Stimulated activated CD4-positive, alpha-beta T cell treated with anti-CD3 and anti-CD28 coated beads, Interleukin-15, amount 100 ng/mL, for 1 hour (primary cell): ENCODE measurements at places on chromosomes 1 and 21.

DNA sequence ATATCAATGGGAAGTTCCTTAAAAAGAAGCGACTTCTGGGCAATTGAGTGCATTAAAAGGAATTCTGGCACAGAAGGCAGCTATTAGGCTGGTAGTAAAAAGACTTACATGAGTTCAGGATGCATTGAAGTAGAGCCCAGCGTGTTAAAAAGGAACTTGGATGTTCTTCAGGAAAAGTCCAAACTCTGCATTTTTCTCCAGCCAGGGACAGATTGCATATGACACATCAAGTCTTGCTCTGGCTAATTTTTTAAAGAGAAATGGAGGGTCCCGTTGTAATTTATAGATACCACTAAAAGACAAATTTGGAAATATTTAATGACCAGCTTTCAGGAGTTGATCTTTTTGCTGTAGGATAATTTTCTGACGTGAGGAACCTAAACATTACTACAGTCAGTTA lies 1.2 kb downstream of the TPRG1L start:
- no peak for DNase-seq

DNA sequence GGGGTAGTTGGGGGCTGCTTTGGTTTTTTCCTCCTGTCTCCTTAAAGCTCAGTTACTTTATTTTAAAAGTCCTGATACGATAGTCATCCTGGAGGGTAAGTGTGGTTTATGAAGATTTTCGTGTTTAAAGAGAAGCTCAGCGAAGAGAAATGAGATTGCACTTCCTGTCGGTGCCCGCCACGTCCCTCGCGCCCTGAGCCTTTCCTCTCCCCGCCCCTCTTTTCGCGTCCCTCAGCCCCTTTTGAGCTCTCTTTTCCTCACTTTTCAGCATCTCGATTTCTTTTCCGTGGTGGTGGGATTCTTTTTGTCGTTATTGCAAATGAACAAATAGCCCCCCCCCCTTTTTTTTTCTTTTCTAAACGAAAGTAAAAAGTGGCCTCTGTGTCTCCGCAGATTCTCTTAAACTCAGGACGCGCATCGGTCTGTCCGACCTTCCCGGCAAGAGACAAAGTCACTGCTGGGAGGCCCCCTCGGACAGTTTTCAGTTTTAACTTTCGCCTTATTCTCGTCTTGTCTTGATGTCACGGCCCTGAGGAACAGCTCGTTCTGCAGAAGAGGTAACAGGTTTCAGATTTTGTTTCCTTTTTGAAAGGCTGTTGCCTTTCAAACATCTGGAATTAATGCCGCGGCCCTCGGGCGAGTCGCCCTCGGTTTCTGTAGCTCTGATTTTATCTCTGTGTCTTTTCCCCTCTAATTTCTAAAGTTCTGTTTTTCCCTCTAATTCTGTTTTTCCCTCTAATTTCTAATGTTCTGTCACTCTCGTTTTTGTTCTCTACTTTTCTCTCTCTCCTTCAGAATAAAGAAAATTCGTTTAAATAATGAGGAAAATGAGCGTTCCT lies 1.0 kb upstream of the DMRTA2 start:
- no peak for DNase-seq

GRCh38 chr1:147218606-147219005 lies 6.5 kb downstream of the FMO5 start:
- no peak for DNase-seq

GRCh38 chr1:8205771-8206170 lies 112.1 kb upstream of the SLC45A1 start:
- no peak for DNase-seq

DNA sequence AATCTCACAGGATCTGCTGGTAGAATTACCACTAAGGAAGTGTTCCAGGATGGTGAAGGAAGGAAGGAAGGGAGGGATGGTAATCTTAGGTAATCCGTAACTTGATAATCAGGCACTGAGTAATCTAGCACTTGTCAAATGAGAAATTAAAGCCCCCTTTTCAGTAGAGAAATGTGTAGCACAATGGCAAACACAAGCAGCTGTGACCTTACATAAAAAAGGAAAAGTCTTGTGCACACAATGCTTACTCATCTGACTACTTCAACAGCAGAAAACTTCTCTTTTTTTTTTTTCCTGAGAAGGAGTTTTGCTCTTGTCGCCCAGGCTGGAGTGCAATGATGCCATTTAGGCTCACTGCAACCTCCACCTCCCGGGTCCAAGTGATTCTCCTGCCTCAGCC lies 6.1 kb downstream of the NUP210L start:
- DNase-seq = no peak

GRCh38 chr1:240314845-240315801 lies 223.4 kb downstream of the FMN2 start:
- DNase-seq = no peak

- no peak for DNase-seq
These were observed 1.7 kb upstream of the LAMB3 start for GRCh38 chr1:209653915-209654351.

GRCh38 chr1:116671912-116672311 lies 4.4 kb upstream of the IGSF3 start:
- no peak for DNase-seq

DNA sequence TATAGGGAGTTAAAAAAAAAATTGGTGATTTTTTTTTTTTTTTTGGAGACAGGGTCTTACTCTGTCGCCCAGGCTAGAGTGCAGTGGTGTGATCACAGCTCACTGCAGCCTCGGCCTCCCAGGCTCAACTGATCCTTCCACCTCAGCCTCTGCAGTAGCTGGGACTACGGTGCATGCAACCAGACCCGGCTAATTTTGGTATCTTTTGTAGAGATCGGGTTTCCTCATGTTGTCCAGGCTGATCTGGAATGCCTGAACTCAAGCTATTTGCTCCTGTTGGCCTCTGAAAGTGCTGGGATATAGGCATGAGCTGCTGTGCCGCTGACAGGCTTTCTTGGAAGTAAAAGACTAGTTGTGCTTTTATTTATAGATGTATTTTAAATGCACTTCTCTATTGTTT lies 3.0 kb downstream of the CDC42 start:
- DNase-seq = no peak

DNA sequence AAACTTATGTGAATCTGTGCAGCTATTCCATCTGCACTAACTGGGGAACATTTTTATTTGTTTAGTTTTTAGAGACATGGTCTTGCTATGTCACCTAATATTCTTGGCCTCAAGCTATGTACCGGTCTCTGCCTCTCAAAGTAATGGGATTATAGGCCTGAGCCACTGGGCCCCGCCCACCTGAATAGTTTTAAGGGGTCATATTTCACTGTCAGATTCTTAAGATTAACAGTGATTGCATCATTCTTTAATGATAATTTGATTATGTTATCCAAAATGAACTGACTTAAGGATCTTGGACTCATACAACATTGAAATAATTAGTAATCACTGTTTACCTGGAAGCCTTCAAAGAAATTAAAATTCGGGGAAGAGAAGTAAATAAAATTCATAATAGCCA lies 12.6 kb upstream of the KLF18 start:
- DNase-seq = no peak

DNA sequence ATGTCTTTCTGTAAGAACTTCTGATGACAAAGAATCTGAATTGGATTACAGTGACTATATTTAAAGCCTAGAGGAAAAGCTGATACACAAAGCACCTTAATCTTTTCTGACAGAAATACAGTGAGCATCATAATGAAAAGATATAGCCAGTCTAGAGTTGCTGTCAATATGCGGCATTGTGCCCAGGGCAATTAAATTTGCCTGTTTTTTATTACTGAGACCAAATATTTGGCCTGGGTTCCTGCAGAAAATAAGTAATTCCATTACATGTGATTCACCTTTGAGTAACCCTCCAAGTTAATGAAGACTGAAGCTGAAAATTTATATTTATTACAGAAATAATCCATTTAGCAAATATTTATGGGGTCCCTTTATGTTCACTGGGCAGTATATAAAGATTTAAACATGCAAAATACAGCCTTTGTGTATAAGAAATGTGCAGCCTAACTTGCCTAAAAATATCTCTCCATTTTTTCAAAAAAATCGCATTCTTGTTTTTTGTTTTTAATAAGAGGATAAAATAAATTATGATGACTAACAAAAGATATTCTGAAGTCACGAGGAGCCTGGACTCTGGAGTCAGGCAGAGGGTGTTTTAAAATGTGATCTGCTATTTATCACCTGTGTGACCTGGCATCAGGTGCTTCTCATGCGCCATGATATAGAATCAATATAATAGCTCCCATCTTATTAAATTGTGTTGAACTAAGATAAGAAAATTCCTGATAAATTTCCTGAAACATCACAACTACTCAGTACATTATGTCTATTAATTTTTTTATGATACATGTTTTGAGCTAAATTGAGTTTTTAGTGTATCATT lies 83.6 kb downstream of the SGIP1 start:
- DNase-seq = no peak

DNA sequence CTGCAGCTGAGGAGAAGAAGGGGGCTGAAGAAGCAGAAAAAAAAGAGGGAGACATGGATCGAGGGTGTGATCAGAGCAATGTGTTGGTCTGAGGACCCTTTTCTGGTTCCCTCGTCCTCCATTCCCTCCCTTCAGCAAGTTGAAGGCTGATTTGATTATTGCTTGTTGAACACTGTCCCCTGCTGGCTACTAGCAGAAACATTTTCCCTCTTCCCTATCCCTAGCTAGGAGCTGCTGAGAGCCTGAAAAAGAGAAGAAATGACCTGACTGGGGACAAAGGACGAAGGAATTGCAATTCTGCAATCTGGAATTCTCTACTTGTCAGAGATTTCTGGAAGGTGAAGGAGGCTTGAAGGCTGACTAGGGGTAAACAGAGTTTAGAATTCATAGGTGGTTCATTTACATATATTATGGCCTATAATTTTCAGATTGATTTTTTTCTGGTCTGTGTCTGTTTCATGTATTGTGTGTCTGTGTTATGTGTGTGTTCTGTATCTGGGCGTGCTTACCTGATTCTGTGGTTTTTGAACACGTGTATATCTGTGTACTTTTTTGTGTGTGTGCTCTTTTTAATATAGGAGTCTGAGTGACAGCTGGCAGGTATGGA lies 9.8 kb downstream of the NHLH1 start:
- DNase-seq = no peak

DNA sequence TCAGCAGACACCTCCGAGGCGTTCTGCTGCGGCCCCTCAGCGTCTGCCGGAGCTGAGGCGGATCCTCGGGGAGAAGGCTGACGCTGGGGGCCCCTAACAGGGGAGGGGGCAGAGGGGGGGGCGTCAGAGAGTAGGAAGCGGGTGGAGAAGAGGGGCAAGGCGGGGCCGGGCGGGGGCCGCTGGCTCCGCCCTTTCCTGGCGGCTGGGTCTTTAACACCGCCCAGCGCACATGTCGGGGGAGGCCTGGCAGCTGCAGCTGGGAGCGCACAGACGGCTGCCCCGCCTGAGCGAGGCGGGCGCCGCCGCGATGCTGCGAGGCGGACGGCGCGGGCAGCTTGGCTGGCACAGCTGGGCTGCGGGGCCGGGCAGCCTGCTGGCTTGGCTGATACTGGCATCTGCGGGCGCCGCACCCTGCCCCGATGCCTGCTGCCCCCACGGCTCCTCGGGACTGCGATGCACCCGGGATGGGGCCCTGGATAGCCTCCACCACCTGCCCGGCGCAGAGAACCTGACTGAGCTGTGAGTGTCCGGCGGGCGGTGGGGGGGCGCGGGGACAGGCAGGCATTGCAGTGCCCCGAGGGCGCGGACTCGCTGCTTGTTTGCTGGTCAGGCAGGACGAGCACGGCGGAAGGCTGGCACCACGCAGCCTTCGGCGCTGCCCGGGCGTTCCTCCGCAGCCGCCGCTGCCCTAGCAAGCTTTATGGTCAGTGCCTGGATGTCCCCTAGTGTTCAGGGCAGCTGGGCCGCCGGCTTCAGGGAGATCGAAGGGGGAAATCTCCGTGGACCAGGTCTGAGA lies at the start of gene NTRK1:
Gene NTRK1, plus strand, starts transcription at position 238 of the 796 bp plus-strand sequence. Its CDS starts 70 bp downstream, at position 308.
- peak; percentile 29 for DNase-seq

GRCh38 chr1:21206117-21206516 lies 29.4 kb upstream of the EIF4G3 start:
- no peak for DNase-seq

DNA sequence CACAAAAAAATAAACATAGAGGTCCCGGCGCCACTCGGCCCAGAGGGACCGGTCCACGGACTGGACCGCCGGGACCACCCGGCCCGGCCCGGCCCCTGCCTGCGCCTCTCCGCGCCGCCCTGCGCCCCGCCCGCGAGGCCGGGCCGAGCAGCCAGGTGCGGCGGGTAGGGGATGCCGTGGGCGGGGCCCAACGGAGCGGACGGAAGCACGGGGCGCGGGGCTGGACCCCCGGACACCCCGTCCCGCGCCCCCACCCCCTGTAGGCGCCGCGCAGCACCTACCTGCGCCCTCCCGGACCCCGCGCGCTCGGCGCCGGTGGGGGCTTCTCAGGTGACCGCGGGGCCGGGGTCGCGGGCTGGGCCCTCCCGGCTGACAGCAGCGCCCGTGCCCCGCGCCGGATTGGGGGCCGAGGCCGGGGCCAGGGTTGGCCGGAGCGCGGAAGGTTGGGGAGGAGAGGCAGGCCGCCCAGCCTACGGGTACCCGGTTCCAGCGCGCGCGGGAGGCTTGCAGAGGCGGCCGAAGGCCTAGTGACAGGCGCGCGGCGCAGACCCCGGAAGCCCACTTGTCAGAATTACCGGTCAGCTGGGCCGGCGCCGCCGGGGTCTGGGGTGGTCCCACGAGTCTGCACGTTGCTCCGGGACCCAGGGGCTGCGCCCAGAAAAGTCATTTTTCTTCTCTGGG lies 351.9 kb upstream of the CAMK1G start:
- no peak for DNase-seq

- no peak for DNase-seq
These were observed 1267.7 kb upstream of the ADGRL4 start for GRCh38 chr1:80274256-80274655.

DNA sequence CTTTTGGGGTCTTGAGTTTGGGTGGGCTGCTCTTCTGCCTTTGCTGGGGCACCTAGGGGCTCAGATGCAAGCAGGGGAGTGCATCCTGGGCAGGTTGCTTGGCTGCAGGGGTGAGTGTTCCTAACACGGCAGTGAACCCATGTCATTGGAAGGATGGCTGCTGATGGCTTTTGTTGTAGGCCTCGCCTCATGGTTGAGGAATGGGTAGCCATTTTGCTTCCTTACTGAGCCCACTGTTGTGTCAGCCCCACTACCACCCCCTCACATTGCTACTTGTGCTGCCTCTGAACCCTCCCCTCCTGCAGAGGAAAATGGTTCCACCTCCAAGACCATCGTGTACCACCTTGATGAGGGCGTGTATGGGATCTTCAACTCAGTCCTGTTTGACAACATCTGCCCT lies 16.8 kb downstream of the AZIN2 start:
- DNase-seq = no peak

DNA sequence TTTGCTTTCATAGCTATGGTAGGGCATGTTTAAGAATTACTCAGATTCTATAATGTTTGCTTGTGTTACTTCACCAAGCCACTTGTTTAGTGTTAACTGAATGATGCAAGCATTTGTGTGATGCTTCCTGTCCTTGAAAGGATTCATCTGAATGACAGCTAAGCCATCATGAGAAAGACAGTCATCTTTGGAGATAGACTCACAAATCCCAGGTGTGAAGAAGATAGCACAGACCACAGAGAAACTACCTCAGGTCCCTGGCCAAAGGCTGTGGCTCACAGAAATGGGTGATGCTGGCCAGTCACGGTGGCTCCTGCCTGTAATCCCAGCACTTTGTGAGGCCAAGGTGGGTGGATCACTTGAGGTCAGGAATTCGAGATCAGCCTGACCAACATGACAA lies 321.4 kb downstream of the DPYD start:
- no peak for DNase-seq

GRCh38 chr21:44329086-44329889 lies 9.9 kb downstream of the CFAP410 start:
- no peak for DNase-seq
